ENCODE measurements at places on chromosomes 16 and 17.

DNA sequence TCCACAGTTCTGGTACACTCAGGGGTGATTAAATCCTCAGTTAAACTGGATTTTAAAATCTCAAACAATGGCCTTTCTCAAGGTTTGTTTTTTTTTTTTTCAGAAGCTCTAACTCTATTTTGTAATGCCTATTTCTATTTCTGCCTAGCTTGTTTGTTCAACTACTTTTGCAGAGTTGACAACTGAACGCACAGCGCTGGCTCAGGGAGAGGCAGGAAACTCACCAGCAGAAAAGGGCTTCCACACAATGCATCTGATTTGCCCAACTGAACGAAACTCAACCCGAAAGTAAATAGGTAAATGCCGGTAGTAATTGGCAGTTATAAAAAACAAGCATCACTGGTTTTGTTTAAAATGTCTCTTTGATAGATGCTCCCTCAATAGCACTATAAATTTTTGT lies 52.7 kb upstream of the CNEP1R1 start:
- no peak for DNase-seq

- no peak for DNase-seq
Measured at GRCh38 chr17:48555258-48556228, 10.6 kb upstream of the HOXB2 start.

- no peak for DNase-seq
Measured at GRCh38 chr16:13120557-13120956, 219.2 kb downstream of the SHISA9 start.

GRCh38 chr17:78045316-78045715 lies 83.2 kb downstream of the TMC6 start:
- DNase-seq: no peak

- DNase-seq: no peak
Measured at GRCh38 chr17:55524440-55525220, 13.4 kb upstream of the SMIM36 start.

DNA sequence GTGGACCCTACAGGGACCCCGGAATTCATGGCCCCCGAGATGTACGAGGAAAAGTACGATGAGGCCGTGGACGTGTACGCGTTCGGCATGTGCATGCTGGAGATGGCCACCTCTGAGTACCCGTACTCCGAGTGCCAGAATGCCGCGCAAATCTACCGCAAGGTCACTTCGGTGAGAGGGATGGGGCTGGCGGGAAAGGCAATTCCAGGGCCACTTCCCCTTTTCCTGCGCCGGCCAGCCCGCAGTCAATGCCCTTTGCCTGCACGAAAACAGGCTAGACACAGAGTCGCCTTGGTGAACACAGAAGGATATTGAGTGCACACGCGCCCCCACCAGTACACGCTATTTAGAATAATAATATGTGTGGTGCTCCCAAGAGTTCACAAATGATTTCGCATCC lies 4.0 kb downstream of the WNK4 start:
- DNase-seq: no peak

DNA sequence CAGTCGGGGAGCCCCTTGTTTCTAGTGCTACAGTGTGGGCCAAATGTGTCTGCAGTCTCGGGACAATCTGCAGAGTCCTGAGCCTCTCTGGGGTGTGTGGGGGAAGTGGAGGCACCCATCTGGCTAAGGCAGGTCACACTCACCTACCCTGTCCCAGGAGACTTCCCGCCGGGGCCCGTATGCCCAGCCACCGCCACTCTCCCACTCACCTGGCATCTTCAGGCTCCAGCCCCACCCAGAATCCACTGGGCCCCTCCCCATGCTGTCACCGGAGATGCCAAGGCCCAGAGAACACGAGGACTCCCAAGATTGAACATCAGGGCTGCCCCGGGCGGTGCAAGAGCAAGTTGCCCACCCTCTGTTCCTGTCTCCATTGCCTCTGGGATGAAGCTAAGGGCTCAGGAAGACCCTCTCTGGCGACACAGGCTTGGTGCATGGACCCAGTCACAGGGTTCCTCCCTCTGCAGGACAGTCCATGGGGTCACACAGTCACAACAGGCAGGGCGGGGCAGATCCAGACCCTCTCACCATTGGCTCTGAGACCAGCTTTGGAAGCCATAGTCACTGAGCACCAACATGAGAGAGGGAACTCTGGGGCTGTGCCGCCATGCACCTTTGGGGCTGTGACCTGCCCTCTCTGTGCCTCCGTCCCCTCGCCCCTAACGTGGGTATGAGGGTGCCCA lies 38.1 kb downstream of the SREBF1 start:
- DNase-seq: no peak

DNA sequence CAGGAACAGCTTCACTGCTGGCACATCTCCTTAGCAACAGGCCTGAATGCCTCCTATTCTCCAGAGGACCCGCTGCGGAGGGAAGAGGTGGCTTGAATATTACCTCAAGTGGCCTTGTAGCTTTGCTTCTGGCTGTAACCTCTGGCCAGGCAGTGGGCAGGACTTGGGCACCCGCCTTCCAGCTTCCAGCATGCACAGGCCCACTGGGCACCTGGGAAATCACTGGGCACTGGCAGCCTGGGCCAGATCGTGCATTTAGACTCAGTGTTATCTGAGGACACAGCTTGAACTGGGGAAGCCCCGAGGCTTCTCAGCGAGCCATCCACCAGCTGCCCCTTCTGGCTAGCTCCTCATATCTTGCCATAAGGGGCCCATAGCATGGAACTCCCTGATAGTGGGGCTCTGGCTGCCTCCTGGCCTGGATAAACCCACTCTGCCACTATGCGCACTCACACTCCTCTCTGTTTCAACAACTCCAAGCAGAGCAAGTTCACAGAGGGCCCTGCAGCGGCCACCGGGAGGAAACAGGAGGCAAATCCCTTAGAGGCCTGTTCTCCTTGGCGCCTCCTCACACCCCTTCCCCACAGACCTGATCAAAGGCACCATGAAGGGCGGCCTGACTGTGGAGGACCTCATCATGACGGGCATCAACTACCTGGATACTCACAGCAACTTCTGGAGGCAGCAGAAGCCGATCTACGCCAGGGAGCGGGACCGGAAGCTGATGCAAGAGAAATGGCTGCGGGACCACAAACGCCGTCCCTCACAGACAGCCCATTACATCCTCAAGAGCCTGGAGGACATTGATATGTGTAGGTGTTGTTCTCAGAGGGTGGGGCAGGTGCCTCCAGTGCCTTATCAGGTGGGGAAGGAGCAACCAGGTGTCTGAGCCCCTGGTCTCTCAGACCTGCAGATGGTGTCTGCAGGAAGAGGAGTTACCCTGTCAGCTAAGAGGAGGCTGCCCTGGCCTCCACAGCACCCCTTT lies 7.8 kb downstream of the ODAD4 start:
- no peak for DNase-seq

GRCh38 chr17:78824240-78824639 lies 16.4 kb downstream of the USP36 start:
- no peak for DNase-seq

DNA sequence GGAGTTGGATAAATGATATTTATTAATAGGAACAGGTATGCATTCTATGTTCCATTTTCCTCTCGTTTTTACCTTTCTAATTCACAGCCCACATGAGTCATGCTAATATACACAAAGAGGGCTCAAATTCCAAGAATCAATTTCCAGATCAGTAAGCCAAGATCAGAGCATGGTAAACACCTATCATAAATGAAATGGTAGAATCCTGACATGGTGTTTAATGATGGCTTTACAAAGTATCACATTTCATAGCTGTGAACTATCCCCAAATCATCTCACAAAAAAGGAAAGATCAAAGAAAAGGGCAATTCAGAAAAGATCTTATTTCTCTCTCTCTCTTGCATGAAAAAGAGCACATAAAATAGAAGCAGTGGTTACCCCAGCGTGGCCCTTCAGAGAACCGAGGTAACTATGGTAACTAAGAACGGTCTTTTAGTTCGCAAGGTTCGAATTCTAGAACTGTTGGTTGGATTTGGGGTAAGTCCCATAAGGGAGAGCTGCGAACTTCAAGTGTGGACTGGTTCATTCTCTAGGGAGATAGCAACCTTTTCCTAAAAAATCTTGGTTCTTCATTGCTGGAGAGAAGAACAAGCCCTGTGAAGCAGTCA lies 73.0 kb downstream of the MARCHF10 start:
- no peak for DNase-seq

- DNase-seq: no peak
Measured at GRCh38 chr17:78716814-78717393, 65.2 kb downstream of the CYTH1 start.

GRCh38 chr17:632560-632959 lies 82.1 kb downstream of the VPS53 start:
- no peak for DNase-seq

DNA sequence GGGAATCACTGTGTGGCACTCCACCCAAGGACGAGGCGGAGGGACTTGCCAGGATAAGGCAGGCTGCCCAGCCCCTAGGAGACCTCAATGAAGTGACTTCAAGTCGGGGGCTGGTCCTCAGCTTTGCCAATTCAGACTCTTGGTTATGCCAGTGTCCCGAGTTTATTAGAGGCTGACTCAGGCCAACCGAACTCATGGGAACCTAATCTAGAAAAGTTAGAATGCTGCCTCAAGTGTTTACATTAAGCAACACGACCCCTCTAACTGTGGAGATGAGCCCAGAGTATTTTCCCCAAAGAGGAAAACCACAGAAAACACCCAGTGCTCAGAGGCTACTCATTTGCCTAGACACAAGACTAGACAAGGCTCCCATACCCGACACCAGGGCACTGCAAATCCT lies 1.1 kb upstream of the TEKT3 start:
- no peak for DNase-seq
